ENCODE measurements at places on chromosomes 11 and 22. TPM values are rescaled to one million over a fixed set of nuclear protein-coding genes. Genes with fewer than 3 reads are reported as not detected.

Gene TPH1
- 0.02 TPM for polyA plus RNA-seq

Gene PRDM11
- polyA plus RNA-seq, result 4.5 TPM

Gene RNF26
- polyA plus RNA-seq, result 26.6 TPM

Gene MGAT3
- polyA plus RNA-seq, result 0.16 TPM

Gene SWAP70
- 10.6 TPM for polyA plus RNA-seq

Gene DDIAS
- polyA plus RNA-seq, result 4.4 TPM

Gene CCDC15
- polyA plus RNA-seq, result 0.91 TPM

Gene PNPLA5
- not detected for polyA plus RNA-seq

Gene HEPHL1
- polyA plus RNA-seq, result not detected

Gene APOBEC3A
- polyA plus RNA-seq, result not detected

Gene OR52B4
- polyA plus RNA-seq, result not detected

Gene ZNF202
- polyA plus RNA-seq, result 11.3 TPM

Gene MPPED2
- polyA plus RNA-seq, result 0.05 TPM

Gene ROM1
- 7.9 TPM for polyA plus RNA-seq

Gene ASCL2
- not detected for polyA plus RNA-seq

Gene TBCEL
- polyA plus RNA-seq, result 8.4 TPM

Gene STIP1
- 163 TPM for polyA plus RNA-seq

Gene VPS26B
- polyA plus RNA-seq, result 53.0 TPM

Gene FOSL1
- polyA plus RNA-seq, result 30.1 TPM

Gene GLB1L3
- polyA plus RNA-seq, result 0.10 TPM

Gene SAA1
- polyA plus RNA-seq, result not detected

Gene TMPRSS5
- 0.28 TPM for polyA plus RNA-seq

Gene CEND1
- polyA plus RNA-seq, result 3.6 TPM

Gene OR52A1
- polyA plus RNA-seq, result not detected

Gene SMC1B
- not detected for polyA plus RNA-seq

Gene GTF2H1
- 31.2 TPM for polyA plus RNA-seq

Gene MCHR1
- polyA plus RNA-seq, result 0.33 TPM

Gene APOL4
- 0.21 TPM for polyA plus RNA-seq

Gene PLA2G3
- not detected for polyA plus RNA-seq

Gene HTATIP2
- not detected for polyA plus RNA-seq

Gene MMP26
- not detected for polyA plus RNA-seq

Gene MCM5
- polyA plus RNA-seq, result 31.6 TPM

Gene FZD4
- 0.93 TPM for polyA plus RNA-seq

Gene KIAA1671
- polyA plus RNA-seq, result 7.4 TPM

Gene BATF2
- 0.28 TPM for polyA plus RNA-seq

Gene DEUP1
- not detected for polyA plus RNA-seq

Gene MMP13
- 0.12 TPM for polyA plus RNA-seq

Gene ENTHD1
- not detected for polyA plus RNA-seq

Gene FOLR2
- polyA plus RNA-seq, result not detected

Gene C11orf65
- polyA plus RNA-seq, result 0.29 TPM

Gene C11orf42
- not detected for polyA plus RNA-seq

Gene OR8D1
- not detected for polyA plus RNA-seq

Gene KRTAP5-8
- 0.06 TPM for polyA plus RNA-seq

Gene TIMP3
- 23.1 TPM for polyA plus RNA-seq

Gene CYTH4
- 0.03 TPM for polyA plus RNA-seq

Gene BEST1
- 0.30 TPM for polyA plus RNA-seq

Gene TH
- polyA plus RNA-seq, result not detected

Gene SLC22A8
- not detected for polyA plus RNA-seq

Gene MMP11
- 50.8 TPM for polyA plus RNA-seq
